SK-N-MC (cell line): ENCODE measurements at places on chromosomes 1 and 21.

GRCh38 chr1:97898948-97899347 is 21.9 kb downstream of the DPYD start:
- no peak for DNase-seq

GRCh38 chr1:175376194-175376593 is 183.6 kb upstream of the KIAA0040 start:
- DNase-seq: no peak

- DNase-seq: no peak
Measured at GRCh38 chr21:35217504-35218060, 168.5 kb upstream of the RUNX1 start.

GRCh38 chr1:218772575-218772974 is 401.1 kb upstream of the LYPLAL1 start:
- DNase-seq: no peak

DNA sequence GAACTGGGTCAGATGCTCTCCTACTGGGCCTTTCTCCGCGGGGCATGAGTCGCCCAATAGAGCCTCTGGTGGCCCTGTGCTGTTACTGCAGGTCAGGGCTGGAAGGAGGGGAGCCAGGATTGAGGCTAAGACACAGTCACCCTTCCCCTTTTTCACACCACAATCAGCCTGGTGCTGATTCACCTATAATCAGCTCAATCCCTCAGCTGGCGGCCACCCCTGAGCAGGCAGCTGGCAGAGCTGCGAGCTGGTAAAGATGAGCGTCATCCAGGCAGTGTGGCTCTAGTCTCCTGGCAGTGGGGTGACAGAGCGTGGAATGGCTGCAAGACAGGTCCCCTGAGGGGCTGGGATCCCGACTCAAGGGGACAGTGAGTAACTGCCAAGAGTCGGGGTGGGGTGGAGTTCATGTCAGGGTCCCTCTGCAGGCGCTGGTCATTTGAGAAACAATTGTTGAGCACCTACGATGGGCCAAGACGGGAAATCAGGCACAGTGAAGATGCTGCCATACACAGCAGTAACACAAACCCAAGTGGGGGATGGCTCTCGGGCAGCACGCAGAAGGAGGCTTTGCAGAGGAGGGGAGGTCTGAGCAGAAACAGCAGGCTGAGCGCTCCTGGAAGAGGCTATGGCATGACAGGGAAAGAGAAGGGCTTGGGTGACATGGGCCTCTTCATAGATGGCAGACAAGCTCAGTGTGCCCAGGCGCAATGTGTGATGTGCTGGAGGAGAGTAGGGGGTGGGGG is 21.8 kb downstream of the ATF3 start:
- DNase-seq: no peak

DNA sequence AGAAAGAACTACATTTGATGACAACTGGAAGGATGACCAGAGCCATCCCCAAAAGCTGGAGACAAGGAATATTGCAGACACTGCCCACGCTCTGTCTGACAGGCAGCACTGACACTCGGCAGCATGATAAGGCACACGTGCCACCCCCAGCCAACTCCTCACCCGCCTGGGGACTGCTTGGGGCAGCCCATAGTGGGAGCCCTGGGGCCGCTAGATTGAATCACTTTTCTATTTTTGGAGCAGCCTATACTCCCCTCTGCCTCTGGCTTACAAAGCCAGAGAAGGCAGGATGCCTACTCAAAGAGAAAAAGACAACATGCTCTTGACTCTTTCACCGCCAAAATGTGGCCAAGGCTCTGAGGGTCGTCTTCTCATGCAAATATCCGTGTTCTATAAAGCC is 1.3 kb downstream of the SMG5 start:
- DNase-seq: no peak

DNA sequence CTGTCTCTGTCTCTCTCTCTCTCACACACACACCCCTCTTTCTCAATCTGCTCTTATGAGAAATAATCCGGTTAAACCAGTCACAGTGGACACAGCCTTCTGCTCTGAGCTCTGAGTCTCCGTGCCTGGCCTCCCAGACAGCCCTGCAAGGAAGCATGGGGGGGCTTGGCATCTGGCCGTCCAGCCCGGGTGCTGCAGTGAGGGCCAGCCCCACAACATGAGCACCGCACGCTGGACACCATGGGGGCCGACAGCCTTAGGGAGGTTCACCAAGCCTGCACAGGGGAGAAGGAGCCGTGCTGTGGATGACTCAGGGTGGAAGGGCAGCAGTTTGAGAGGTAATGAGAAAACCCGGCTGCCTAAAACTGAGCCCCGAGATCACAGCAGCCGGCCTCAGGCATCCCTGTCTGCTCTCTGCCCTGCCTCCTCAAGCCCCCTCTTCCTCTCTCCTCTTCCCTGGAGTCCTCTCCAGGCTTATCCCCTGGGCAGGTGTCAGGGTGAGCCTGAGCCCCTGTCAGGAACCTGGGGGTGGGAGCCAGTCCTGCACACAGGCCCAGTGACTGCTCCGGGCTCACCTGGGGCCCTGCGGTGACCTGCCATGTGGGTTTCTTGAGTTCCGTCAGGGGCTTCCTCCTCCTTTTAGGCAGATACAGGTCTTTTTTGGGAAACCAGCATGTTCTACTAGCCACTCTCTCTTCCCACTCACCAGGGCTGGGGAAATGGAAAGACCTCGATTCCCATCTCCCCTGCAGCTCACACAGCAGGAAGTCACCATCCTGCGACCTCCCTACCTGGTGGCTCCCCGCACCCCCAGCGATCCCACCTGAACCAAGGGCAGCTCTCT is 92.8 kb downstream of the ITPKB start:
- DNase-seq: no peak

DNA sequence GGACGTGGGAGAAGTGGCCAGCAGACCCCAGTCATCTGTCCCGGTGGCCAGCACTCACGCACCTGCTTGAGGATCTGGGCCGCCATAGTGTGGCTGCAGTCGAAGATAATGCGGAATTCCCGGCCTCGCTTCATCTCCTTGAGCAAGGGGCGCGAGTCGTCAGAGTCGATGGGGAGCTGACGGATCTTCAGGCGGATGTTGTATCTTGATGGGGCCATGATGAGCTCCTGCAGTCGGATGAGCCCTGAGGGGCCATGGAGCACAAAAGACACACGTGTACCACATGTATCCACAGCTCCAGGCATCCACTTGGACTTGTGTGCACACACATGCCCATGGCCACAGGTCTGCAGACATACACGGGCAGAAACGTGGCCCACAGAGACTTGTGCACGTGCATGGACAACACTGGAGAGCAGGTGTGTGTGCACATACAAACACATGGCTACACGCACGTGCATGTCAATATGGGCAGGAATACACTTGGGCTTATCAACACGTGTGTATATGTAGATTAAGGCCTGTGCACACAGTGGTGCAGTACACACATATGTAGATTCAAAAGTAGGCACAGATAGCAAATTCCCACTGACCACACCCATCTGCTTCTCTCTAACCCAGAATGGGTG is 162.1 kb downstream of the GRIK3 start:
- DNase-seq: no peak

- DNase-seq: no peak
Measured at GRCh38 chr1:82052563-82052962, 251.8 kb downstream of the ADGRL2 start.

DNA sequence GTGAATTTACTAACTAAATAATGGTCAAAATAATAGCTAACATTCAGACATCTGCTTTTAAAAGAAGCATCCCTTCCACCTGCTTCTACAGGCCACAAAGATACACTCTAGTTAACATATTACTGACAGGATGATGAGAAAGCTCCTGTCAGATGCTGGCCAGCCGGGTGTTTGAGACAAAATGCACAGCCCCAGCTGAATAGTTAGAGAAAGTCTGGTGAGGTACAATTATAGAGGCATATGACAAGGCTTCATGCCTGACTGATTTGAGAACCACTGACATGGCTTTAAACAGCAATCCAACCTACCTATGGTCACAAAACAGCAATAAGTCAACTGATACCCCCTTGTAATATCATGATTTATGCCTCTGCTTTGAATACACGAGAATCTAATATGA is 137.0 kb downstream of the DENND1B start:
- DNase-seq: no peak

DNA sequence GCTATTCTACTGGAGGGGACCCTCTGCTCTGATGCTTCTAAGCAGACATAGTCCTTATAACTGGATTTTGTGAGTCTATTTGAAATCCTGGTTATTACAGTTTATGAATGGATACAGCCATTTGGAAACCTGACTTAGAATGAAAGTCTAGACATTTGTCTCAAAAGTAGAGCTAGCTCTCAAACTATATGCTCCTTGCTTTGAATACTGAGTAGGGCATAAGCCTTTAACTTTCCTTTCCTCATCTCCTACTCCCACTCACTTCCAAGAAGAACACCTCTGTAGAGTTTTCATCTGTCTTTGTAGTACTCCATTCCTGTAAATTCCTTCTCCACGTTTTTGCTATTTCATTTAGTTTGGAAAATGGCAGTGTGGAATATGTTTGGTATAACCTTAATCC is 9.0 kb upstream of the ARID1A start:
- no peak for DNase-seq

- DNase-seq: no peak
Measured at GRCh38 chr1:245510144-245510543, 355.4 kb downstream of the KIF26B start.

DNA sequence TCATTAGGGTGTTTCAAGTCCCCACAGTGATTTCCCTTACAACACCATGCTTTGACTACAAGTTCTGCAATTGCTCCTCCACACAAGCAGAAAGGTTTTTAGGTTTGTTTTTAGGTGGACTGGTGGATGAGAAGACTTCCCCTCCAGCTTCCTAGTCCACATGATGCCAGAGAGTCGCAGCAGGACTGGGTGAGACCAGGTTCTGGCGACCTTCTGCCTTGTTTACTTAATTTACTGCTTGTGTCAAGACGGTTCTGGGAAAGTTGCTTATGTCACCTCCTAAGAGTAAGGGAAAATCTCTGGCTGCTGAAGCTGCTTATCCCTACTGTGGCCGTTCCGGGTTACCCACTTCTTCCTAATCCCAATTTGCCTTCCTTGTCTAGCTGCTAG is 76.4 kb downstream of the GLUL start:
- no peak for DNase-seq

GRCh38 chr1:162404550-162405160 is 7.3 kb downstream of the SH2D1B start:
- DNase-seq: no peak

GRCh38 chr1:86155051-86155806 is 1.3 kb downstream of the COL24A1 start:
- no peak for DNase-seq

- no peak for DNase-seq
Measured at GRCh38 chr1:209485167-209485566, 98.3 kb upstream of the CAMK1G start.

DNA sequence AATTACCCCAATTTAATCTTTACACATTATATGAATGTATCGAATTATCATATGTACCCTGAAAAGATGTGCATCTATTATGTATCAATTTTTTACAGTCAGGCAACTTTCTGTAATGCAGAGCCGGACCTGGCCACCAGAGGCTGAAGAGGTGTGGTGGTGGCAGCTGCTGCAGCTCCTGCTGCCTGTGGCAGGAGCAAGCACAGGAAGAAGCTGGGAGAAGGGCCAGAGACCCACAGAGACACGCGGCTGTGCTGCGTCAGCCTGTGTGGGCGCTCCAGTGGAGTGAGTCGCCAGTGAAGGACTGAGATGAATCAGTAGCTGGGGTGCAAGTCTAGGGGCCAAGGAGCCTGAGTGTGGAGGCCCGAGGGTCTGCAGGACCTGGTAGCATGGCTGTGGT is 74.3 kb upstream of the COG2 start:
- DNase-seq: no peak

GRCh38 chr1:243587823-243588560 is 262.1 kb downstream of the AKT3 start:
- no peak for DNase-seq

DNA sequence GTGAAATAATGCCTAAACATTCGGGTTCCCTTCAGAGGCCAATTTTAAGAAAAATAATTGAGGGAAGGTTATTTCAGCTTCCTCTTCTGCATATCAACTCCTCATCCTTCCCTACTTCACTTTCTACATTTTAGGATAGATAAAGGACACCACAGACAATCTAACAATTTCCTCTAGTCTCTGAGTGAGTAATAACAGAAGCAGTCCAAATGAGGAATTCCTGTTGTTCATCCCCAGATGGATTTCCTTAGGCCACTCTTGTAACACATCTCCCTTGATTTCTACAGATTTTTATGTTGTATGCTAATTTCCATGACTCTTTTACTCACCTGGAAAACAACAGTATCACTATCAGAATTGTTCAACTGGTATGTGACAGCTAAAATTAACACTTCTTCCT is 87.7 kb upstream of the LYPLAL1 start:
- DNase-seq: no peak

DNA sequence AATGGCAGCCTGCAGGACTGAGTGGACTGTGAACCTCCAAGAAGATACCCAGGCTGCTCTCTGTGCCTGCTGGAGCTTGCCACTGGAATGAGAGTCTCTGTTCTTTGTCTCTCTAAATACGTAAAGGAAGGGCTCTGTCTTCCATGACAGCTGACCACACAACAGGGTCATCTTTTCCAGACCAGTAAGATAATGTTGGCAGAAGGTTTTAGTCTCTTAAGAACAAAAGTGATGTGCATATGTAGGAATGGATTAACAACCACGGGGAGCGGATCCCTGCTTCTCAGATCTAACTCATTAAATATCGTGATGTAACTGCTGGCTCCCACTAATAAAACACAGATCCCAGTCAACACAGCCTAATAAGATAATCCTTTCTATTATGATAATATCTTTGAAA is 67.5 kb downstream of the MAP10 start:
- DNase-seq: no peak

DNA sequence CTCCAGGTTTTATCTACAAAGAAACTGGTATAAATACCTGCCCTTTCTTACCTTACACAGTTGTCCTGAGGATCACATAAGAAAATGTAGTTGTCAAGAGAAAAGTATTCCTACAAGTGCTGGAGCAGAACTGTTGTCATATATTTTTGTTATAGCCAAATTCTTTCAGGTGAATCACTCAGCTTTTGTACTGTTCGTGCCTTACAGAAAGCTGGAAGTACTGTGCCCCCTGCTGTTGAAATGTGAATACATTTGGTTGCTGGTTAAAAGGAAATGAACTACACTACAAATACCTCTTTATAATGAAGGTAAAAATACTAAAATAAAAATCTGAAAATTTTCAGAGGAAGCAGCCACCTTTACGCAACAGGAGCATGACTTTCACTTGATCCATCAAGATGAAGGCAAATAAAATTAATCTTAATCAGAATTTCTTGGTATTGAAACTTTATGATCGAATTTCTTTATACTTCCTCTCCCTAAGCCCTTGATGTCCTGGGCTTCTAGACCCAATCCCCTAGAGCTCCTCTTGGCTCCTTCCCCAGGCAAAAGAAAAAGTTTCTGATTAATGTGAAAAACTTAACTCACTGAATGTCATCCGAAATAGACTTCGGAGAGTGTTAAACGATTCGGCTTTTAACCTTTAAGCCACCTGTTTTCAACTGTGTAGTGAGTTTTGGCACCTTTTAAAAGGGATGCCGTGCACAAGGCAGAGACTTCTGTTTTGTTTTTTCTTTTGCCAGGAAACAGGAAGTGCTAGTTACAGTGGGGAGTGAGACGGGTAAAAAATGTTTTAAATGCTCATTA is 12.5 kb downstream of the CHML start:
- DNase-seq: no peak

- DNase-seq: no peak
Measured at GRCh38 chr1:19866758-19867157, 15.4 kb upstream of the OTUD3 start.
